Cerebellar nuclear complex (tissue), 1 donor: ENCODE measurements at places on chromosomes 13 and 19.

GRCh38 chr19:4061178-4061682, 5.5 kb downstream of the ZBTB7A start:
- DNase-seq: no peak

GRCh38 chr13:79907527-79907926, 426.6 kb downstream of the NDFIP2 start:
- no peak for DNase-seq

GRCh38 chr19:50928831-50929230, 17.6 kb upstream of the KLK4 start:
- DNase-seq: no peak

DNA sequence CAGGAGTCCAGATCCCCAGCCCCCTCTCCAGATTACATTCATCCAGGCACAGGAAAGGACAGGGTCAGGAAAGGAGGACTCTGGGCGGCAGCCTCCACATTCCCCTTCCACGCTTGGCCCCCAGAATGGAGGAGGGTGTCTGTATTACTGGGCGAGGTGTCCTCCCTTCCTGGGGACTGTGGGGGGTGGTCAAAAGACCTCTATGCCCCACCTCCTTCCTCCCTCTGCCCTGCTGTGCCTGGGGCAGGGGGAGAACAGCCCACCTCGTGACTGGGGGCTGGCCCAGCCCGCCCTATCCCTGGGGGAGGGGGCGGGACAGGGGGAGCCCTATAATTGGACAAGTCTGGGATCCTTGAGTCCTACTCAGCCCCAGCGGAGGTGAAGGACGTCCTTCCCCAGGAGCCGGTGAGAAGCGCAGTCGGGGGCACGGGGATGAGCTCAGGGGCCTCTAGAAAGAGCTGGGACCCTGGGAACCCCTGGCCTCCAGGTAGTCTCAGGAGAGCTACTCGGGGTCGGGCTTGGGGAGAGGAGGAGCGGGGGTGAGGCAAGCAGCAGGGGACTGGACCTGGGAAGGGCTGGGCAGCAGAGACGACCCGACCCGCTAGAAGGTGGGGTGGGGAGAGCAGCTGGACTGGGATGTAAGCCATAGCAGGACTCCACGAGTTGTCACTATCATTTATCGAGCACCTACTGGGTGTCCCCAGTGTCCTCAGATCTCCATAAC, at the start of gene APOE:
TSS of gene APOE (plus strand) at position 360 of the 724 bp plus-strand sequence. CDS start 829 bp downstream, outside the sequence.
- no peak for DNase-seq

GRCh38 chr19:10603873-10604459, 16.9 kb upstream of the AP1M2 start:
- no peak for DNase-seq

- peak; percentile 38 for DNase-seq
Measured at GRCh38 chr19:50537769-50538230, 24.1 kb upstream of the ASPDH start.

- no peak for DNase-seq
Measured at GRCh38 chr19:16303755-16304154, 20.9 kb upstream of the KLF2 start.

DNA sequence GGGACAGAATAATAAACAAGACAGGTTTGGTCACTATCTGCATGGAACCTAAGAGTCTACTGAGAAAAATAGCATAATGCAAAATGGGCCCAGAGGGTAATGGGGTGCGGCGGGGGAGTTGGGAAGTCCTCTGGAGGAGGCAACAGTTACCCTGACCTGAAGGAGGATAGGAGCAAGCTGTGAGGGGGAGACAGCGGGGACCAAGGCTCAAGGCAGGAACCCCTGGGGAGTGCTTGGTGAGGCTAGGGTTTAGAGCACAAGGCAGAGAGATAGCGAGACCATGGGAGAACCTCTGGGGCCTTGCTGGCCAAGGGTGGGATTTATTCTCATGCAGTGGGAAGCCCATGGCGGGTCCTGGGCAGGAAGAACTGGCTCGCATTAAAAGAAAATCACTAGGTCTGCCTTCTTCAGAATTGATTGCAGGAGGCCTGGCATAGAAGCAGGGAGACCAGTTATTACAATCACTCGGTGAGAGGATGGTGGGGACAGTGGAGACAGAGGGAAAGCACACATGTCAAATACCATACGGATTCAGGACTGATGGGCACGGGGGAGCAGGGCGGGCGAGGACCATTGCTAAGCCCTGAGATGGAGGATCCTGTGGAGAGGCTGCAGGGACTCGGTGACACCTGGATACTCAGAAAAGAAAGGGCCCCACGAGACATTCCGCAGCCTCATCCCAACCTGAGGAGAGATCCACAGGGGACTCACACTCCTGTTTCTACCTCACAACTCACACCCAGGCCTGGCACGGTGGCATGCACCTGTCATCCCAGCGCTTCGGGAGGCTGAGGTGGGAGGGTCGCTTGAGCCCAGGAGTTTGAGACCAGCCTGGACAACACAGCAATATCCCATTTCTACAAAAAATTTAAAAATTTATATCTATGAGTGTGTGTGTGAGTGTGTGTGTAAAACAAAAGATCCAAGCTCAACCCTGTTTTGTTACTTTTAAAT, 110.4 kb downstream of the URI1 start:
- DNase-seq: no peak

GRCh38 chr19:35195830-35196229, 32.7 kb downstream of the FAM187B start:
- DNase-seq: no peak

DNA sequence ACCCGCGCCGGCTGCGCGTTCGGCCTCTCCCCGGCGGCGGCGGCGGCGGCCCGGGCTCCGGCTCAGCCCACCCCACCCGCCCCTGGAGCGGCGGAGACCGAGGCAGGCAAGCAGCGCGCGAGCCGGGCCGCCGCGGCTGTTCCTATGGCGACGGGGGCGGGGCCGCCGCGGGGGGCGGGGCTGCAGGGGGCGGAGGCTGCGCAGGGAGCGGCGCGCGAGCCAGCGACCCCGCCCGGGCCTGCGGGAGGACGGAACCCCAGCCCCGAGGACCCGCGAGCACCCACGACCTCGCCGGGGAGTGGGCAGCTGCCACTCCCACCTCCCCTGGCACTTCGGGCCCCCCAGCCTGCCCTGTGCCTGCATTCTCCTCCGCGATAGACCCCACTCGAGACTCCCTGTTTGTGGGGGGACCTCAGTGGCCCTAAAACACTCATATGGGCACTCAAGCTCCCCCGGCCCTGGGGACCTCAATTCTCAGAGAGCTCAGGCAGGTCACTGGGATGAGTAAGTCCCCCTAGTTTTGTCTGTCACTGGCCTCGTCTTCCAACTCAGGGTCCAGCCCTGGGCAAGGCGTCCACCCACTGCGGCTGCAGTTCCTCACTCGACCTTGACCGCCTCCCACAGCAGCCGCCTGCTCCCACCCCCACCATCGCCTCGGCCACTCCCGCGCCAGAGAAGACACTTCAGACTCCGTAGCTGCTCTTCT, at the start of gene CTXN1:
TSS of gene CTXN1 (minus strand) at position 115 of the 706 bp plus-strand sequence. CDS start 597 bp downstream, outside the sequence.
- DNase-seq: no peak

DNA sequence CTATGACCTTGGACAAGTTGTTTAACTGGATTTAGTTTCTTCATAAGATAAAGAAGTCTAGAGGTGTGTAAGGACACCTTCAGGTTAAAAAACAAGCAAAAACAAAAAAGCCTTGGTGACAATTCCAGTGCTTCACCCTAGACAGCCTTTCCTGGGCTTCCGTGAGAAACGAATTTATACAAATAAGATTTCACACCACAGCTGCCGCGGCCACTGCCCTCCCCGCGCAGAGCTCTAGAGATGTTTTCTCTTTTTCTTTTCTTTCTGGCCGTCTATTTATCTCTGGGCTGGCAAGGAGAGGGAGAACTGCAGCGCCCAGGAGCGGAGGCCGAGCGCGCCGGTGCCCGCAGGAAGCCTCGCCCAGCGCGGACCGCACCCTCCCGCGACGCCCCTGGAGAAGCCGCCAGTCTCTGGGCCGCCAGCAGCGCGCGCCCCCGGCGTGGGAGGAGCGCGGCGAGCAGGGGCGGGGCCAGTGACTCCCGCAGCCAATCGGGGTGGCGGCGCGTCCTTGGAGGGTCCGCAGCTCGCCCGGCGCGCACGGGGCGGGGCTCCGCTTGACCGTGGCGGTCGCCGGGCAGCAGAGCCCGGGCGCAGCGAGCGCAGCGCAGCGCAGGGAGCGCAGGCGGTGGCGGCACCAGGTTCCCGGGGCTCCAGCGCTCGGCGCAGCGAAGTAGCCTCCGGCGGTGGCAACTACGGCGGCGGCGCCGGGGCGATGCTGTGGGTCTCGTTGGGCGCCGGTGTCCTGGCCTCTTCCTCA, 107.0 kb downstream of the RXFP2 start:
- peak; percentile 73 for DNase-seq

DNA sequence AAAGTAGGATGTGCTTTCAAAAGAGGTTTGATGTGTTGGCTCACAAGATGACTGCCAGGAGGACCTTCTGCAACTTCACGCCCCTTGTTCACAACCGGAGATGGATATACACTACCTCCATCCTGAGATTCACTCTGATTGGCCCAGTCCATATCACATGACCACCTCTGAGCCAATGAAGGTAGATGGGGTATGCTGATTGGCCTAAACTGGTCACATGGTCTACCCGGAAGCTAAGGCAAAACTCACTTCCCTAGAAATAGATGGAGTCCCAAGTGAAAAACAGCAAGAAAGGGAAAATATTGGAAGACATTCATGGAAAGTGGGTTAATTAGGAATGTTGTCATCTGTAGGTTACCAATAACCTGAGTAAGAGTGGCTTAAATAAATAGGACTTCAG, 119.7 kb upstream of the MRI1 start:
- DNase-seq: no peak

DNA sequence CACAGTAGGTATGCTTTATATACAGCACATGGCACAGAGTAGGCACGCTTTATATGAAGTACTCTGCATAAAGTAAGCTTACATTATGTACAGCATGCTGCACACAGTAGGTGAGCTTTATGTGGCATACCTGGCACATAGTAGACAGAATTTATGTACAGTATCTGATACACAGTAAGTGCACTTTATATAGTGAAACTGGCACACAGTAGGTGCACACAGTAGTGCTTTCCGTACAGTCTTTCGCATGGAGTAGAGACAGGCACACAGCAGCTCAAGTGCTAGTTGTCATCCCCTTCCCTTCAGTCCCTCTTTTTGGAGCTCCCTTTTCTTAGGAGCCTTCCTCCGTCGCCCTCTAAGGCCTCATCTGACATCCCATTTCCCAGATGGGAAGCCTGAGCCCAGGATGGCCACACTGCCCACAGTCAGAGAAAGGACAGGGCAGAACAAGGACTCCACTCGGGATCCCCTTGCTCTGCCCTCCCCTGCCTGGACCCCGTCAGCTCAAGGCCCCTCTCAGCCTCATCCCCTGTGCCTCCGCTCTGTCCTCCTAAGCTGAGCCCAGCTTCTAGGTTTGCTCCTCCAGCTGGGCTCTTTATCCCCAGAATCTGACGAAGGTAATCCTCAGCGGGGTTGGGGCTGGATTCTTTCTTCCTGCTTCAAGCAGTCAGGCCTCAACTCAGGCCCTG, 852 bp upstream of the CYP4F12 start:
- no peak for DNase-seq

- no peak for DNase-seq
Measured at GRCh38 chr13:87798536-87798935, 127.4 kb downstream of the SLITRK5 start.

- no peak for DNase-seq
Measured at GRCh38 chr13:41488124-41488523, 30.8 kb downstream of the RGCC start.

GRCh38 chr13:23578411-23579071, 8.3 kb downstream of the TNFRSF19 start:
- no peak for DNase-seq

GRCh38 chr19:54434873-54435214, 14.2 kb upstream of the LENG8 start:
- DNase-seq: no peak
